ENCODE measurements at places on chromosomes 7 and 10. TPM values are rescaled to one million over a fixed set of nuclear protein-coding genes. Genes with fewer than 3 reads are reported as not detected.

CALCR gene
- 0.90 TPM for polyA plus RNA-seq

NFKB2 gene
- polyA plus RNA-seq = 20.8 TPM

CRHR2 gene
- polyA plus RNA-seq = 0.06 TPM

IQUB gene
- polyA plus RNA-seq = 7.2 TPM

RBP4 gene
- polyA plus RNA-seq = 0.28 TPM

- no peak for DNase-seq
These were observed 296.9 kb downstream of the NRG3 start for GRCh38 chr10:82171899-82172298.

DNA sequence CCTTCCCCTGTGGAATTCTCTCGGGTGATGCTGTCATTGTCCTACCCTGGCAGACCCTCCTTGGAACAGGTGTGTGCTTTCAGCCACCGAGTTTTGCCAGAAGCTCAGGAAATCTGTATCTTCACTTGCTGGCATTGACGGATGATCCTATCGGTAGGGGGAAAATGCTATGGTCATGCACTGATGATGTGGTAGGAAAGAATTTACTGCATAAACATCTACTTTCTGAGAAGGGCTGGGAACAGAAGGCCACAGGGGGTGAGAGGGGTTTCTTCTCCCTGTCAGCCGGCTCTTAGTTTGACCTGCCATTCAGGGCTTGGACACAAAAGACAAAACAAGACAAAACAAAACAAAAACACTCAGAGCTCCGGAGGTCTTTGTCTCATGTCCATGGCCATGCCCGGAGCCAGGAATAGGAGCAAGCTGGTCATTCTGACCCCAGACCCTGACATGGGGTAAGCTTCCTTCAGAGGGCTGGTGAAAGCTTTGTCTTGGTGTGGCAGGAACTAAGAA, 43.6 kb upstream of the CARD11 start:
- DNase-seq = no peak

DNA sequence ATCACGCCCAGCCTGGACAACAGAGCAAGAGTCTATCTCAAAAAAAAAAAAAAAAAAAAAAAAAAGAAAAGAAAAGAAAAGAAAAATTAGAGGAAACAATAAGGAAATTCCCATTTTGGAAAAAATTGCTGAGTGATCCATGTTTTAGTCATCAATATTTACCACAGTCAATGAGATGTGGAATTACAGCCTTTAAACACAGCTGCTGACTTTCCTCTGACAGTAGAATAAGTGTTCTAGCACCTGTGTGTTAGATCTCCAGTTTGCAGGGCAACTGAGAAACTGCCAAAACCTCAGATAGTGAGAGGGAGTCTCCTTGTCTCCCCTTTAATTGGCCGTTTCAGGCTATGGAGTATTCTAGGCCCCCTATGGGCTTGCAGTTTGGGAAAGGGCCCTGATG, 520.1 kb downstream of the KCNMA1 start:
- DNase-seq = no peak

GRCh38 chr7:115332691-115333090, 410.8 kb downstream of the MDFIC start:
- no peak for DNase-seq

- no peak for DNase-seq
These were observed 2.3 kb upstream of the COL1A2 start for GRCh38 chr7:94392393-94392786.

GRCh38 chr7:137717811-137718271, 128.9 kb downstream of the DGKI start:
- DNase-seq = no peak

DNA sequence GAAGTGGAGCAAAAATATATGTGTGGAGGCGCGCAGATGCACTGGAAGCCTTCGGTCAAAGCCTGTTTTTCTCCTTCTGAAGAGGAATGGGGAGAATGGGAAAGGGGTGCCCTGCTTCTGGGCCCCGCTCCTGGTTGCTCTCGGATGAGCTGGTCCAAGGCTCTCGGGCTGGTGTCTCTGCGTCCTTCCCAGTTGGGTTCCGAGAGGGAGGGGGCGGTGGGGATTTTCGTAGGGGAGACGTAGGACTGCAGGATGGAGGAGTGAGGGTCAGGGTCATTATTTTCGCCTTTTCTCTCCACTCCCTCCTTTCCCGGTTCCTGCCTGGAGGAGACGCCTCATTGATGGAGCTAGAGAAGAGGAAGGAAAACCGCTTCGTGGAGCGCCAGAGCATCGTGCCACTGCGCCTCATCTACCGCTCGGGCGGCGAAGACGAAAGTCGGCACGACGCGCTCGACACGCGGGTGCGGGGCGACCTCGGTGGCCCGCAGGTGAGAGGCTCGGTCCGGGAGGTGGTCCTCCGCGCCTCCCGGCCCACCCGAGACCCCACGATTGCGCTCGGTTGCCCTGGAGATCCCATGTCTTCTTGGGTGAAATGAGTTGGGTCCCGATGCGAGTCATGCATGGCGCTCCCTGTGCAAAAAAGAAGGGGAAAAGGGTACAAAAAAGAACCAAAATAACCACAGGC, 790 bp downstream of the ADAM22 start:
- no peak for DNase-seq

- no peak for DNase-seq
These were observed 49.4 kb upstream of the LRRN3 start for GRCh38 chr7:111041577-111041976.

All from left renal cortex interstitium (tissue), 4 donors.